ENCODE measurements at places on chromosomes 5 and 9.
A peak's percentile ranks its signal among the peaks of the same experiment; 100 is the strongest.

DNA sequence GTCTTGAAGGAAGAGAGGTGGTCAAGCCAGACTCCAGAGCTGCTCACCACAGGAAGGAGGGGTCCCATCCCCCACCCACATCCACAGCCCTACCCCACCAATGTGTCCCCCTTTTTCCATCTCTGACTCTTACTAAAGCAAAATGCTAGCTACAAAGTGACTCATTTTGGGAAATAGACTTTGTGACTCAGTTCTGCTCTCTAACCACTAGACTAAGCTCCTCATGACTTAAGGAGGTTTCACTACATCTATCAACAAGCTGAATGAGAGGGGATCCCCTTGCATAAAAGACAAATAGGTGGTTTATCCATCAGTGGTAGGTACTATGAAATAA, 35.1 kb upstream of the ADRB2 start:
- DNase-seq = no peak

DNA sequence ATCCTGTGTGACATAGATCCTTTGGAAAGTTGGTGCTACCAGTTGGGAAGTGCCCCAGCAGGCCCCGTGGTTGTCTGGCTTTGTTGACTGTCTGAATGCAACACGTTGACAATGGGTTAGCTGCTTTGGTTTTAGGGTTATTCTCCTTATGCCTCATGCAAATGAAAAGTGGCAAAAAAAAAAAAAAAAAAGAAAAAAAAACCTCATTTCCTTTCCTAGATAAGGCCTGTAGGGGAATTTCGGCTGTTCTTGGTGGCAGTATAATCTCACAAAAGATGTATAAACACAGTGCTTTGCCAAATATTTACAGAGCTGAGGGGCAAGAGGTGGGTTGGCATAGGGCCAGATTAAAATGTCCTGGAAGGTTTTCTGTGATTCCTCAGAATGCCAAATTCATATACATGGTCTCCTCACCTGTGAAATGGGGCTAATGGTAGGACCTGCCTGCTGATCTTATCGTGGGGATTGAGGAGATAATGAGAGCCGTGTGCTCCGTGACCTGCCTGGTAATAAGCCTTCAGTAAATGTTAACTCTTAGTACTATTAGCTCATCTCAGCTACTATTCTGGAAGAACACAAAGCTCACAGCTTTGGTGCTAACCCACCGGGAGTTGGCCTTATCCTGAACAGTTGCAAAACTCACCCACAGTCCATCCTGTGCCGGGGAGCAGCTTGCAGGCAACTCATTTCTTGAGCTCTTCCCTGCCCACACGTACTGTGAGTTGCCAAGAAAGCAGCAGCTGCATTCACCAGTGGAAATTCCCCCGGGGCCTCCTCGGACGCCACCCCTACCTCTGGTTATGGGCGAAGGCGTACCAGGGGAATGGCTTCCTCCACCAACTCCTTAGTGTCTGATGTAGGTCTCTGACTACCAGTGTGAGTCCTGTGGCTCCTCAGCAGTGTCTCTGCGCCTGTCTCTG, 220.3 kb downstream of the NR3C1 start:
- DNase-seq = peak; percentile 1

DNA sequence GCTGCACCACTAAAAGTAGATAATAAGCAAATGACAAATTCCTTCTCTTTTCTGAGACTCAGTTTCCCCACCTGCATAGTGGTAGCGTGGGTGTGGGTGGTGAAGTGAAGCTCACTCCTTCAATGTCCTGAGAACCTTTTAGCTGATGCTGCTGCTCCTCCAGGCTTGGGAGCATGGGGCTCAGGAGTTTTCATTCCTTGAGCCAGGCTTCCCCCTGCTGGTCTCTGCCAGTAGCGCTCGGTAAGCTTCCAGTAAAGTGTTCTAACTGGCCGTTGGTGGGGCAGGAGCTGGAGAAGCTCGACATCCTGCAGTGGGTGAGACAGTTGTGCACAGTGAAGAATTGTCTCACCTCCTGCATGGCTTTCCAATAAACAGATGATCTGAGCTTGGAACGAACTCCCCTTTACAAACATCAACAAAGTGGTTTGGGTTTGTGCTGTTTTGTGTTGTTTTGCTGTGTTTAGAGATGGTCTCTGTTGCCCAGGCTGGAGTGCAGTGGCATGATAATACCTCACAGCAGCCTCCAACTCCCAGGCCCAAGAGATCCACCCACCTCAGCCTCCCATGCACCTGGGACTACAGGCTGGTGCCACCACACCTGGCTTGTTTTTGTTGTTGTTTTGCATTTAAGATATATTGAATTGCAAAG, 34.6 kb downstream of the SPARC start:
- DNase-seq = peak; percentile 14

DNA sequence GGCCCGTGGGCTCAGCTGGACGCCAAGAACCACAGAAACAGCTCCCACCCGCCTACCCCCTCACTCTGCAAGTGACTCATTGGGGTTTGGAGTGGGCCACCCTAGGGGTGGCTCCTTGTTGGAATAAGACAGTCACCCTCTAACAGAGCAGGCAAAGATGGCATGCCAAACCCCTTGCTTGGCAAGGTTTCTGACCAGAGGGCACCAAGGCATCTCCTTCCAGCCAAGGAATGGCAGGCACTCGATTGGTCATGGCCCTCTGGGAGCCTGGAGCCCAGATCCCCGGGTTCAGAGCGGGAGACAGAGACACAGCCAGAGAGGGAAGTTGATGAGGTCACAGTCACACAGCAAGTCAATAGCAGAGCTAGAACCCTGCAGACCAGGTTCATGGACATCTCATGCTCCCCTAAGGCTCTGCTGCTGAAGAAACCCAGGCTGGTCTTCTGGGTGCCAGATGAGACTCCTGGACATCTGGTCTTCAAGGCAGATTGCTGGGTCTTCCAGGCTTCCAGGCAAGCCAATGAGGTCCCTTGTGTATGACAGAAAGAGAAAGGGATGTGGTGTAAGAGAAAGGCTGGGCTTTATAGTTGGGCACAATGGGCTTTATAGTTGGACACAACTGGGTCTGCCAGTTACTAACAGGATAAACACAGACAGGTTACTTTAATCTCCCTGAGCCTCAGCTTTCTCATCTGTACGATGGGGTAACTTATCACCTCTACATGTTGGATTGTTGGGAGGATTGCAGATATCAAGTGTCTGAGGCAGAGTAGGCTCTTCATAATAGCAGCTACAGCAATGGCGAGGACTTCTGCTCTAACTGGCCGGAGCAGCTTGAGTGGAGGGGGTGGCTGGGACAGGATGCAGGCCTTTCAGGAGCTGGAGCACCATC, 23.3 kb upstream of the KIF12 start:
- no peak for DNase-seq

DNA sequence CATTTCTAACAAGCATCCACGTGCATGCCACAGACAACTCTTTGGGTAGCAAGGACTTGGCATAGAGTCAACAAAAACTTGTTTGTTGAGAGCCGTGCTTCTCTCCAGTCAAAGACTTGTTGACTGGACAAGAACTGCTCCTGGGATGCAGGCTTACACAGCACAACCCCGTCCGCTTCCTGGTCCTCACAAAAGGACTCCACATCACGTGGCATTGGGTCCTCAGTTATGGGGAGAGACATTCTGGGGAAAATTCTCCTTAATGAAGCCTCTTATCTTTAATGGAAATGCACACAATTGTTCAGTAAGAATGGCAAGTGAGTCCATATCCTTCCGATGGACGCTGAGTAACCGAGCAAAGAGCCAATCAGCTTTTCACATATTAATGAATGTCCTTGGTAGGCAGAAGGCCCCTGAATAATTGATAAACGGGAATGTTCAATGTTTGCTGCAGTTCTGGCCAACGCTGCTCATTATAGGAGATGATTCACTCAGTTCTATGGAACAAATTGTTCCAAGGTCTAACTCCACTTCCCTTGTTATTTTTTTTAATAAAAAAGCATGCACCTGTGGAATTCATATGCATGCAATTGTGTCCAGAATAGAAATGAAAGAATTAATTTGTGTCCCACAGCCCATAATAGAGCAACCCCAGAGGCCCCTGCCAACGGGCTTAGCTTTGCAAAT, 97.0 kb upstream of the ZNF366 start:
- DNase-seq = no peak

DNA sequence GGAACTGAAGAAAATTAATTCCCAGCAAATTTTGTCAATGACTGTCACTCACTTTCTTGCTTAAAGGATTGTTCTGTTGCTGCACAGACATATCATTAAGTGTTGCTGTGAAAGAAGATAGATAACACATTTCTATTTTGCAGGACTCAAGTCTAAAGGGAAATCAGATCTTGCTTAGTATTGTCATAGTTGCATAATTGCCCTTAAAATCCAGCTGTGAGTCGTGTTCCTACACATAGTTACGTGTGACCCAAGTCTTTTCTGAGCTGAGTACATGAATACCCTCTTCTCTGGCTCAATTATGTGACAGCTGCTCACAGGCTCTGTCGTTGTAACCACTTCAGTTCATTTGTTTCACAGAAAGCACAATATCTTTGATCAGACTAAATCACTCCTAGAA, 390.8 kb downstream of the DTWD2 start:
- no peak for DNase-seq

- DNase-seq = no peak
These were observed 9.0 kb downstream of the CREBRF start for GRCh38 chr5:173065155-173065554.

DNA sequence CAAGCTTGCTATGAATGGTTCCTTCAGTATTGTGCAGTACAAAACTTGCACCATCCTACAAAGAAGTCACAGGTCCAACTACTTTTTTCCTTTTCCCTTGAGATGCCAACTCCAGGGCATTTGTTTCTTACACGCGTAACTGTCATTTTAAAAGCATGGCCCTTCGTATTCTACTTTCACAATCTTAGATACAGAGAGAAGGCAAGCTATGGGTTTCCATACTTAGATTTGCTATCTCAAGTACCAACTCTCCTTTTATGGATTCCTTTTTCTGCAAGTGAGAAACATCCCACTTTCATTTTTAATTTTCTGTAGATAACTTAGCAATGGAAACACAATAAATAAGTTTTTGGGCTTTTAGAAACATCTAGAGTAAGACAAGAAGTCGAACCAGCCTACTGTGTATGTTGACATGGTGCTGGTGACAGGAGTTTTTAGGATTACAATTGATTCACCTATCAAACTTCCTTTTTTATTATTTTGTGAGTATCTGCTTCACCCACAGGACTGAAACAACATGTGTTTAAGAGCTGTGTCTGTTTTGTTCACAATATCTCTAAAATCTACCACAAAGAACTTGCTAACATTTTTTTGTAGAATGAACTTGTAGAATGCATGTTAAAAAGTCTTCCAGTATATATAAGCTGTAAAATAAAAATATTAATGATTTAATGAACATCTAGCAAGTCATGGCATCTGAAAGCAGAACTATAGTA, 124.1 kb downstream of the FAM174A start:
- no peak for DNase-seq

- DNase-seq = no peak
These were observed 14.2 kb downstream of the NANS start for GRCh38 chr9:98070704-98071103.

DNA sequence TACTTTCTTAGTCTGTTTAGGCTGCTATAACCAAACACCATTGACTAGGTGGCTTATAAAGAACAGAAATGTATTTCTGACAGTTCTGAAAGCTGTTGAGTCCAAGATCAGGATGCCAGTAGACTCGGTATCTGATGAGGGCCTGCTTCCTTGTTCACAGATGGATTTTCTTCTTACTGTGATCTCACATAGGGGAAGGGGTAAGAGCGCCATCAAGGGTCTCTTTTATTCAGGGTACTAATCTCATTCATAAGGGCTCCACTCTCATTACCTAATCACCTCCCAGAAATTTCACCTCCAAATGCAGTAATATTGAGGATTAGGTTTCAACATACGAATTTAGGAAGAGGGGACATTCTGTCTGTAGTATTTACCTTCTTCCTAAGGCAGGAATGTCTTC, 384.0 kb upstream of the DMAC1 start:
- DNase-seq = no peak

DNA sequence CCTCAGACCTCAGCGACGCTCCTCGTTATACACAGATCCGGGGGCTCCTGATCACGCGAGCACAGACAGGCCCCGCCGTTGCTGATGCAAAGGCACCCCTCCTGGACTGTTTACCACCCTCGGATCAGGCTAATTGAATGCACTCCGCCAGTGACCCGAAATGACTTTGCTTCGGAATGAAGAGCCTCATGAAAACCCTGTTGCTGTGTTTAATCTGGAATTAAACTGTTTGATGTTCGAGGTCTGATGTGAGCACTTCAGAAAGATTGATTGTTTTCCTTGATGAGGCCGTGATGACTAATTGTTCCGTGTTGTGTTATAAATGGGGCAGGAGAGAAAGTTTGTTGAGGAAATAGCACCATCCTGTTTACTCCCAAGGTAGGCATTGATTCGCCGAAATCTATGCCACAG, 190.5 kb upstream of the PPP1R26 start:
- no peak for DNase-seq

- DNase-seq = no peak
These were observed 148.2 kb upstream of the KLF4 start for GRCh38 chr9:107637421-107638420.

DNA sequence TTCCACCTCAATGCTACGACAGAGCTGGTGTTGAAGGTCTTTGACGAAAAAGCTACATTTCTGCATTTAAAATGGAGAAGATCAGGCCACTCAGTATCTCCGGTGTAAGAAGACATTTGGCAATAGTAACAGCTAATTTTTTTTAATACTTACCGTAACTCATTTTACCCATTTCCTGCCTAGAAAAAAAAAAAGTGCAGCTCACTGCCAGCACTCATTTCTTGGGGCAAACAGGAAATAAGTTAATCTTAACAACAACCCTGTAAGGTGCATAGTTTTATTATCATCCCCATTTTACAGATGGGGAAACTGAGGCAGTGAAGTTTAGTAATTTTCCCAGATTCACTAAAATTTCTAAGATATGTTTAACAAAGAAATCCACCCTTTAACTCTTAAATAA, 27.4 kb upstream of the KCNMB1 start:
- DNase-seq = no peak

DNA sequence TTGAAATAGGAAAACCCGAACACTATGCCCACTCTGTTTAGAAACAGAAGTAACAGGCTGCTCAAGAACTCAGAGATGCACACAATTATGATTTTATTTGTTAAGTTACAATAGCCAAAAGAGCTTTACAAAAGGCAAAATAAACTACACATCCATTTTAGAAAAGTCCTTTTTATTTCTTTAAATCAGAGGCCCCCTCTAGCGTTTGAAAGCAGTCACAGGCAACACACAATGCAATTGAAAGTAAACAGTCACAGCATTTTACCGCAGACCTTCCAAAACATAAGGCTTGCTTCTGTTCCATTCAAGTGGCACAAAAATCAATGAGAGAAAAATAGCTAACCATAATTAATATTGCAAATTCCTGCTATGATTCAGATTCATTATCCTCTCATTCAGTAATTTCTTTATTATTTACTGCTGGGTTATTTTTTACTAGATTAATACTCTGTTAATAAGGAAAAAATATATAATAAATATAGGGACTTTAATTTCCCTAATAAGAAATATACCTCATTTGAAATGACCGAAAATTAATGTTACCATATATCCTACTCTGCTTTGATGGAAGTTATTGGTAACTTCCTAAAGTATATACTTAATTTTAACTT, 78.3 kb downstream of the CEP120 start:
- DNase-seq = no peak
